ENCODE measurements at places on chromosomes 3 and 15.

- DNase-seq = no peak
Observed at GRCh38 chr3:119585208-119585607, 5.9 kb downstream of the ADPRH start.

DNA sequence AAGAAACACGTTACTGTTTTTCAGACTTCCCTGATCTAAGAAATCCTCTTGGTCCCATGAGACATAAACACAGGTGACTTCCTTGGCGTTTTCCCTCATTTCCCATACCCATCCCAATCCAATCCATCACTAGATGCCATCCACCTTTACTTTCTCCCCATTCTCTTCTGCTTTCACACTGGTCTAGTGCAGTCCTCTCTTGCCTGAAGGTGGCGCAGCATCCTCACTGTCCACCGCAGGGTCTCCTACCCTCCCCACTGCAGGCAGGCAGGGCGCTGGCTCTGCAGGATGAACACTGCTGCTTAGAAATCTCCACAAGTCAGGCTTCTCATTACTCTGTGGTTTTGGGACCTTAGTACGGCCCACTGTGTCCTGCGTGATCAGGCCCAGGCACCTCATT lies 58.2 kb downstream of the RAB7A start:
- DNase-seq = no peak

- DNase-seq = no peak
Observed at GRCh38 chr3:165192610-165193192, 3.5 kb downstream of the SLITRK3 start.

DNA sequence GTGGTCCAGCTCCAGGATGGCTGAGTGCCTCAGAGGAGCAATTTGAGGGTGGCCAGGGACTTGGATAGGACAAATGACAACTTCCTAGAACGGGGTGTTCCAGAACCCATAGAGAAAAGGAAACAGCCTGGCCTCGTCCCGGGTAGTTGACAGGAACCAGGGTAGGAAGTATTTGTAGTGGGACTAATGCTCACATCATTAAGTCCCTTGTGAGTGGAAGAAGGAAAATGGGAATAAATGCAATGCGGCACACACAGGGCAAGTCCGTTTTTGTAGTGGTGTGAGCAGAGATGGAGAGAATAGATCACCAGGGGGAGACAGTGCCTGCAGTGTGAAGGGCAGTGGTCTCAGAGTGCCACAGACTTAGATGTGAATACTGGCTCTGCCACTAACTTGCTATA lies 19.6 kb downstream of the TIMP4 start:
- peak; percentile 73 for DNase-seq

DNA sequence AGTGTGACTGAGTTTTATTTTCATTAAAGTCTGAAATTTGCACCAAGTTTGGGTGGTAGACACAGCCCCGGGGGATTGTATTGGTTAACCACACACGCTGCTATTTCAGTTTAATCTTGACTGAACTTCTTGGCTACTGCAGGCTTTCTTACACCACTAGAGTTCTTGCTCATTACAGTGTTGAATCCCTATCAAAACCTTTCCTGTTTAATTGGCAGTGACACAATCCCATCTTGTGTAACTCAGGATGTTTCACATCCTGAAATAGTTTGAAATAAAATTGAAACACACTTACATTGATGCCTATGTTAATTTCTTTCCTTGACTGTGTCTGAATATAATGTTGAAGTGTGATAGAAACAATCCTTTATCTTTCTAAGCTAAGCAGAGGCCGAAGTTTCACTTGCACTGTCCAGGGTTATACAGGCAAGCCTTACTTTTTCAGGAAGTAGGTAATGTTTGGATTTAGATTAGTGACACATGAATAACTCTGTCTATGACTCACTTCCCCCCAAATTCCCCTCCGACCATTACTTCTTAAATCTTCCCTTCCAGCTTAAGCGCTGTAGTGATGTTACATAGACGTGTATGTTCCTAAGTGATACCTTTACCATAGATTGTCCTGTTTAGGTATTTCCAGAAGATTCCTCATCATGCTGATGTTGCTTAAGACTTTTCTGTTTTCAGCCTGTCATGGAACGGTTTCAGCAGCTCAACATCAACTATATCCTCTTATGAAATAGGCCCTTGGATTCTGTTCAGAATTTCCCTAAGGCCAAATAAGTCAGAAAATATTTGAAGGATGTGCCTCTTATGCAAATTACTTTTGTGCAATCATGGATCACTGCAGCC lies 16.8 kb downstream of the ATG7 start:
- peak; percentile 87 for DNase-seq

- no peak for DNase-seq
Observed at GRCh38 chr3:97871186-97871585, 49.4 kb downstream of the CRYBG3 start.

DNA sequence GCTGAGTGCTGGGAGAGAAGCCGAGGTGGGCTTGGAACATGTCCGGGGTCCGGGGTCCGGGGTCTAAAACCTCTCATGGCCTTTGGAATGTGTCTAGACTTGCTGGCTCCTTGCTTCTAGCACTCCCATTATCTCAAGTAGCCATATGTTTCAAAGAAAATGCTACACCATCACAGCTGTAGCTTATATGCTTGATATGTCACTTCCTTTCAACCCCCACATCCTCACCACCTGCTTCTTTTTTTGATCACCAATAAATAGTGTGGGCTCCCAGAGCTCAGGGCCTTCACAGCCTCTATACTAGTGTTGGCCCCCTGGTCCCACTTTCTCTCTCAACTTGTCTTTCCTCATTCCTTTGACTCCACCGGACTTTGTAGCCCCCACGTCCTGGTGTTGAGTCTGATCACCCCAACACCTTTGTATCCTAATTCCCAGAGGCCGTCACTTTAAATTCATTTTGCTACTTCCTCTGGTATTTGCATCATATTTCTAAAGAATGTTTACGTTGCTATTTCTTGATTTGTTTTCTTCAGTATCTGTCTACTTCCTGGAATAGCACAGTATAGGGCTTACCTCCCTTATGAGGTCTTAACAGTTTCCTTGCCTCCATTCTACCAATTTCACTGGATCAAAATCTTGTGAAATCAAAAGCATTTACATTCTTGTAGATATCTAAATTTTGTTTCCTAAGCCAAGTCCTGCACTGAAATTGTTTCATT lies 71.9 kb upstream of the CHRNB4 start:
- no peak for DNase-seq

GRCh38 chr3:134562055-134562454 lies 76.2 kb downstream of the CEP63 start:
- no peak for DNase-seq

DNA sequence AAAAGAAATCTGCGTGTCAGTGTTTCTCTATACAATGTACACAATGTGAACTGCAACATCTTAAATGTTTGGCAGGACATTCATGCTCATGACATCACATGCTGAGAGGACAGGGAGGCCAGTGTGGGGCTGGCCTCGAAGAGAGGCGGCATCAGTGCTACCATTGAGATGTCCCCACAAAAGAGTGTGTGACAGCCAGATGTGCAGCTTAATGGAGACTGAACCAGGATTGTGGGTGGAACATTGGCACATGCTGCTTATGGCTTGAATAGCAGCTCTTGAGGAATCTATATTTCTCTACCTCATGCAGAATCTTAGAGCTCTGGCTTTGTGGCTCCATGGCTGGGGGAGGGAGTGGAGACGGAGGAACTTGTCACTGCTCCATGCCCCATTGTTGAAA lies 18.5 kb downstream of the CLDN11 start:
- no peak for DNase-seq

DNA sequence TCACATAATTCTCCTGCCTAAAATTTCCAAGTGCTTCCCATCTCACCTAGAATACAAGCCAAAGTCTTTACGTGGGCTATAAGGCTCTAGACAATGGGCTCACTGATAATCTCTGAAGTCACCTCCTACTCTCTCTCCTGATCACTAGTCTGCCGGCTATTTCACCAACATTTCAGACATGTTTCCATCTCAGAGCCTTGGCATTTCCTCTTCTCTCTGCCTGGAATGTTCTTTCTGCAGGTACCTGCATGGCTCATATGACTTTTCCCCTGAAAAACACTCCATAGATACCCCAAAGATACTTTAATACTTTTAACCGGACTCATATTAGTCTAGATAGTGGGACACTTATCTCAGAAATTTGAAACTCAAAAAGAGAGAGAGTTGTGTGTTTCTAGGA lies 32.7 kb downstream of the CD200 start:
- peak; percentile 29 for DNase-seq

- no peak for DNase-seq
Observed at GRCh38 chr15:42215913-42216829, 8.1 kb upstream of the VPS39 start.

DNA sequence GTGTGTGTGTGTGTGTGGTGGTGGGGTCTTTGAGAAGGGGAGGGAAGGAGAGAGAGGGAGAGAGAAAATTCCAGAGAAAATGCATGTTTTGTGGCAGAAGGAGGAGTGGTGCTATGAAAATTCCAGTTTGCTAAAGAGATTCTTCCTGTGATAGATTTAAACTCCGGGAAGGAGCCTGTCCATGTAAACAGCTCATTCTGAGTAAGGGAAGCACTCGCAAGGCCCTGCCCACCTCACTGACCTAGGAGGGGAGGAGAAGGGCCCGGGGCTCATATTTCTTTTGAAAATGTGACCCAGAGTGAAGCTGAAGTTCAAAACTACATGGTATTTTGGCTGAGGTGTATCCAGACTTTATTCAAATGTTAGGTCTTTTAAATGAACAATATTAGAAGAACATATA lies 41.3 kb downstream of the ADAMTSL3 start:
- DNase-seq = no peak

DNA sequence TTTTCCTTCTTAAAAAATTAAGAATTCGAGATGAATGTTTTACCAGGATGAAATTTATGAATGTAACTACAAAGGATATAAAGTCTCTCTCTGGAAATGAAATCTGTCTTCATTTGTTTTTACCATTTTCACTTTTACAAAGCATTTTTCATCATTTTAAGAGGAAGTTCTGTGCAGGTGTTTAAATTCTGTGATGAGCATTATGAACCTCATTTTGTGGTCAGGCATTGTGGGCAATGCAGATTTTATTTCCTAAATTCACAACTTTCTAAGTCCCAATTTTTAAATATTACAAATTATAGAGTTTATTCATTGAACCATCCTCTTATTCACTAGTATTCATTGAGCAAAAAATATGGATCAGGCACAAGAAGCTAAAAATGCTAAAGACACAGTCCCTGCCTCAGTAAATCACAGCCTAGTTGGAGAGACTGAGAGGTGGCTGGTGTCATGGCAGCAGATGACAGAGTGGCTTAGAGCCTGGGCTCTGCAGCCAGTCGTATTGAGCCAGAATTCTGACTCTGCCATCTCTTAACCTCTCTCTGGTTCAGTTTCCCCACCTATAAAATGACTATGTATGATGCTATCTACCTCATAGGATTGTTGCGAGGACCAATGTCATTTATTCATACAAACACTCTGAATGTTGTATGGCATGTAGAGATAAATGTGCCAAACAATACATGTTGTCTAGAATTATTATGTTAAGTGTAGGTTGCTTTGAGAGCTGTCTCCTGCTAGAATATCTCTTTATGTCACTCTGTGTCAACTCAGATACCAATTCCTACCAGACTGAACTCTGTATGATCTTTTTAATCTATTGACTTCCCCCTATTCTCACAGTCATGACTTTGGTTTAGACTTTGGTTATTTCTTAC lies 7.5 kb upstream of the TGFBR2 start:
- no peak for DNase-seq

GRCh38 chr3:15889936-15890335 lies 92.2 kb upstream of the ANKRD28 start:
- DNase-seq = no peak

DNA sequence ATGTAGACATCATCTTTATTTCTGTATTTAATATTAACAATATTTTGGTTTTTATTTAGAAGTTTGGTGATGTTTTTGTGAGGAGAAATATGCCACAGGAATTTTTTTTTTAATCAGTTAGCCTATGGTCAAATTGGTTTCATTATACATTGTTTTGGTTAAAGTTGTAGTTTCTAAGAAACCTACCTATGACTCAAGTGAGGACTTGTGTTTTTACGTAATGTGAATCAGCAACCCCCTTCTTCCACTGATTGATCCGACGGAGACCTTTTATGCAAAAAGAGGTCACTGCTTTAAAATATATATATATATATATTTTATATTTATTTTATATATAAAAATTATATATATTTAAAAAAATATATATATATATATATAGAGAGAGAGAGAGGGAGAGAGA lies 698.1 kb downstream of the FHIT start:
- DNase-seq = no peak

DNA sequence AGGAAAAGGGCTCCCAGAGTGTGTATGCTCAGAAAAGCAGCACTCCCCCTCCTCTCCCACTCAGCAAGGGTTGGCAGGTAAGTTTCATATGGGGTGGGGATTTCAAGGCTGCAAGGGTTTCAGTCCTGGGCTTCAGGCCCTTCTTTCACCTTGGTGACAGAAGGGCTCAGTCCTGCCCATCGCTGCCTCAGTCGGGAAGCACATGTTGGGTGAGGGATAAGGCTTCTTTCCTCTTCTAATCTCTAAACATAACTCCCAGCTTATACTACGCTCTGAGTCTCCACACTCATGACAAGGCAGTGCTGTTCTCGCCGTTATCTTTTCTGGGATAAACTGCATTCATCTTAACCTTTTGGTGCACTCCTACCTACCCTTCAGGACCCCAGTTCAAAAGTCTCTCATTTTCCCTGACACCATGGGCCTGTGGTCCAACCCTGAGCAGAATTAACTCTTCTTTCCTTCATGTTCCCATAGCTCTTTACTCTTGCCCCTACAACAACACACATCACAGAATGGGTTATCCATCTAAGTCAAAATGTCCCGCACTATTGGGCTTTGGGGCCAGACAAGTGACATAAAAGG lies 17.0 kb downstream of the RAB43 start:
- no peak for DNase-seq

DNA sequence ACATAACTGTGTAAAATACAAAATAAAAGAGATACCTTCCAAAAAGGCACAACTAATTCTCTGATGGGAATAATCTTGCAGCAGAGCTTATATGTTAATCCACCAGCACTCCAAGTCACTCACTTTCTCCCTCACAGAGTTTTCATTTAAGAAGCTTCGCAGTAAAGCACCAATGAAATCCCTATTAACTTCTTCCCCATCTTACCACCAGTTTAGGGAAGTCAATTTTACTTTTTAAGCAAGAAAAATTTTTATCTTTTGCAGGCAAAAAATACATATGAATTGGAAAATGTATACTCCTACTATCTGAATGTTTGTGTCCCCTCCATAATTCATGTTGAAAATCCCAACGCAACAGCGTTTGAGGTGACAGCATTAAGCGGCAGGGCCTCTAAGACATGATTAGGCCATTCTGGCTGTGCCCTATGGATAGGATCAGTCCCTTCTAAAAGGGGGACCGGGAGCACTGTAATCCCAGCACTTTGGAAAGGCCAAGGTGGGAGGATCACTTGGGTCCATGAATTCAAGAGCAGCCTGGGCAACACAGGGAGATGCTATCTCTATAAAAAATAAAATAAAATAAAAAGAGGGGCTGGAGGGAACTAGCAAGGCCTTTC lies 435.8 kb downstream of the SHQ1 start:
- no peak for DNase-seq

- peak; percentile 23 for DNase-seq
Observed at GRCh38 chr3:76383781-76384180, 598.4 kb upstream of the ZNF717 start.

DNA sequence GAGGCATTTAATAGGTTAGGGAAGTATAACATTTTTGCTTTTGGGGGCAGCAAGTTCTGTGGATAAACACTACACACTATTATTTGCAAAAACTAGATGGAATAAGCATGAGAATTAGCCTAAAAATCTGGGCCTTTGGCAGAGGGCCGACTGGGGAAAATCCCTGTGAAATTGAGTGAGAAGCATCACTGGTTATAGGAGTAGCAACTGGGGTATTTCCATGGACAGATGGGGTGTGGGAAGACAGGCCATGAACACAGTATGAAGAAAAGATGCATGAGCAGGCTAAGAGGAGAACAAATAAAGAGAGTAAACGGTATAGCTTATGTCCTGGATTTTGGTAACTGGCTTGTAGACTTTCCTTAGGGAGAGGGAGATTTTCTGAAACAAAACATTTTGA lies 32.9 kb upstream of the CSPG5 start:
- DNase-seq = peak; percentile 14
